NCI-H748 treated with DMSO at 0.1 percent for 48 hours (cell line): ENCODE measurements at places on chromosomes 4 and X.
A peak's percentile ranks its signal among the peaks of the same experiment; 100 is the strongest.

- no peak for DNase-seq
These were observed 2370.4 kb upstream of the TENM3 start for GRCh38 chr4:179872755-179873154.

- DNase-seq, result no peak
These were observed 655 bp downstream of the HELT start for GRCh38 chr4:185018834-185019455.

- DNase-seq, result no peak
These were observed 369.5 kb downstream of the GBA3 start for GRCh38 chr4:23062188-23062587.

- DNase-seq, result no peak
These were observed 32.0 kb downstream of the DYNLT3 start for GRCh38 chrX:37815366-37815765.

GRCh38 chr4:155908187-155909139, 5.0 kb downstream of the TDO2 start:
- no peak for DNase-seq

DNA sequence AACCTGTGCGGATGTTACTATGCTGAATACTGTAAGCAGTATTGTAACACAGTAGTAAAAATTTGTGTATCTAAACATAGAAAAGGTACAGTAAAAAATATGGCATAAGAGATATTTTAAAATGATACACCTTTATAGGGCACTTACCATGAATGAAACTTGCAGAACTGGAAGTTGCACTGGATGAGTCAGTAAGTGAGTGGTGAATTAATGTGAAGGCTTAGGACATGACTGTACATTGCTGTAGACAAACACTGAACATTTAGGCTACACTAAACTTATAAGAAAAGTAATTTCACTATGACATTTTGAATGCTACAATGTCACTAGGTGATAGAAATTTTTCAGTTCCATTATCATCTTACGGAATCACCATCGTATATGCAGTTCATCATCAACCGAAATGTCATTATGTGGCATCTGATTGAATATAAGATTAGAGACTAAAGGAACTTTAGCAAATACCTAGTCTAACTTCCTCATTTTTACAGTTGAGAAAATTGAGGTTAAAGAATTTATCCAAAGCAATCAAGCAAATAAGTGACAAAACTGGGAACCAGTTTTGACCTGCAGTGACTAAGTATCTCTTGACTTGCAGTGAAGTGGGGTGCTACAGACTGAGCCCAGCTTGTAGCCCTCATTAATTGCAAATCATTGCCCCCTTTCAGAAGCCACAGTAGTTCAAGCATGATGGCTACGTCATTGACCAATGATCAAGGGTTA, 55.3 kb downstream of the EGF start:
- DNase-seq, result no peak

GRCh38 chr4:11623726-11624037, 195.0 kb upstream of the HS3ST1 start:
- DNase-seq, result peak; percentile 9

GRCh38 chr4:102143433-102143832, 201.8 kb downstream of the SLC39A8 start:
- DNase-seq, result no peak

DNA sequence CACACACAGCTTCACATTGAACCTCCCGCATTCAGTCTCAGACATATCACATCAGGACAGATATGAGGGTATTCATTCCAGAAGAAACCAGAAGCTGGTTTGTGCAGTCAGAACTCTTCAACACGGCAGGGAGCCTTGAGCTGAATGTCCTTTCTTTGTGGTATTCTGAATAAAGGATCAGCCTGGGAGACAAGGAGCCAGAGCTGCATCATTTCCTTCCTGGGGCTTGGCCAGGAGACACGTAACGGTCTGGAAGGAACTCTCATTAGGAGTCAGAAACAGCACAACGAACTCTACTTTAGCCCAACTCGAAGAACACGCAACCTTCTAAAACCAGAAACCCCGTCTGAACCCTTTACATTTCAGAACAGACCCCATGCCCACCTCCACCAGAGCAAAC, 46.4 kb downstream of the KDR start:
- DNase-seq, result no peak

DNA sequence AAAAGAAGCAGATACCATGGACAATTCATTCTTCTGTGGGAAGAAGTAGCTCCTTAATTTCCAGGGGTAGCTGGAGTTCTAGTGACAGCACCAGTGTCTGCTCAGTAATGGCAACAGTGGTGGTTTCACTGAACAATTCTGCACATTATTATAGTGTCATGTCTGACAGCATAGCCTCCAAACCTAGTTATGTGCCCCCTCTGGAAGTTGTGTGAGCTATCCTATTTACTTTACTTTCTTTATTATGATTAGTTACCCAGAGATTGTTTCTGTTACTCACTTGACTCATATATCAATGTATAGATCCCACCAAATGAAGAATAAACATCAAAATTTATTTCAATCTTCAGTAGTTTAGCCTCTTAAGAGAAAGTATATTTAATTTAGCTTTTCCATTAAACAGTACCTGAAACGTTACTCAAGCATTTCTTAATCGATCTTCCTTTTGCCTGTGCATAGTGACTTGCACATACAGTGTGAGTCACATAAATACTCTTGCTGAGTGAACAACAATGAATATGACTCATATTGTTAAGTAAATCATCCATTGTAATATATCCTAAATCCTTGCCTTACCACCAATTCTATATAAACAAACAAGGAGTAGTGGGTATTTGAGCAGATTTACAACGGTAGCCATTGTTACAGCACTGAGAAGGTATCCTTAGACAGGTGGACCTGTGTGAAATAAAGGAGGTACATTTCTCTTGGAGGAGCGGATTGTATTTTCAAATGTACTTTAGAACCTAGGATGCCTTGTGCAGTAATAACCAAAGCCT, 534.7 kb downstream of the ANKRD50 start:
- DNase-seq, result no peak

DNA sequence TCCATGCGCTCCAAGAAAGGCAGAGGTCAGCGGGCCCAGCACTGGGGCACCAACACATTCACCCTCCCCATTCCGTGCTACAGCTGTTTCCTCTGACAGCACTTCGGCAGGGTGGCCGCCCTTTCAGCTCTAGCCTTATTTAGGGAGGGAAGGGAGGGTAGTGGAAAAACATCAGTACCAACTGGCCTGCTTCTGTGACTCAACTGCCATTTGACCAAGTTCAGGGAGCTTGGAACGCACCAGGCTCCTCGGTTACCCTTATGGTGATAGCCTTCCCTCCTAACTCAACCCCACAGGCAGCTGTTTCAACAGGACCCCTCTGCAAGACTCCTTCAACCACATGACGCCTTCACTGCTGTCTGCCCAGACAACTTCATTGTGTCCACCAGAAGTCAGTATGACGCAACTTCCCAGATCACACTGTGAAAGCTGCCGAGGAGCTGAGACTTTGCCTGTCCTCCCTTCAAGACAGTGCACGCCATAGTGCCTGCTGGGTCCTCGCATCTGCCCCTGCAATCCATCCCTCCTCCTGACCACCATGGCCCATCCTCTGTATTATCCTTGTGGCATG, 132.2 kb downstream of the AFAP1 start:
- no peak for DNase-seq

- DNase-seq, result no peak
These were observed 360.9 kb downstream of the PPP3CA start for GRCh38 chr4:100986360-100986868.

- no peak for DNase-seq
These were observed 44.5 kb upstream of the PGRMC2 start for GRCh38 chr4:128332081-128332480.

- no peak for DNase-seq
These were observed 91.7 kb downstream of the PPP1R2C start for GRCh38 chrX:42686296-42686695.

DNA sequence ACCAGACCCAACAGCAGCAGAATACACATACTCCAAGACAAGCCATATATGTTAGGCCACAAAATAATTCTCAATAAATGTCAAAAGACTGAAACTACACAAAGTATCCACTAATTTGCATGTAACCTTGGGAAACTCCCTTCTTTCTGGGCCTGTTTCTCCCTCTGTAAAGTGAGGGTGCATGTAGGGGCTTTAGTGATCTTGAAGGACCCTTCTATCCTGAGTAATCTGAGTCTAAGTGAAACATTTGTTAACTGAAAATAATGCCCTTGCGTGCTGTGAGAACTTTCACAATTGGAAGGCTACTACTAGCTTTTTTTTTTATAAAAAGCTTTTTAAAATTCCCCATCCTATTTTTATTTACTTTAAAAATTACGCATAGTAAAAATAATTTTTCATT, 125.2 kb downstream of the NEXMIF start:
- DNase-seq, result no peak

DNA sequence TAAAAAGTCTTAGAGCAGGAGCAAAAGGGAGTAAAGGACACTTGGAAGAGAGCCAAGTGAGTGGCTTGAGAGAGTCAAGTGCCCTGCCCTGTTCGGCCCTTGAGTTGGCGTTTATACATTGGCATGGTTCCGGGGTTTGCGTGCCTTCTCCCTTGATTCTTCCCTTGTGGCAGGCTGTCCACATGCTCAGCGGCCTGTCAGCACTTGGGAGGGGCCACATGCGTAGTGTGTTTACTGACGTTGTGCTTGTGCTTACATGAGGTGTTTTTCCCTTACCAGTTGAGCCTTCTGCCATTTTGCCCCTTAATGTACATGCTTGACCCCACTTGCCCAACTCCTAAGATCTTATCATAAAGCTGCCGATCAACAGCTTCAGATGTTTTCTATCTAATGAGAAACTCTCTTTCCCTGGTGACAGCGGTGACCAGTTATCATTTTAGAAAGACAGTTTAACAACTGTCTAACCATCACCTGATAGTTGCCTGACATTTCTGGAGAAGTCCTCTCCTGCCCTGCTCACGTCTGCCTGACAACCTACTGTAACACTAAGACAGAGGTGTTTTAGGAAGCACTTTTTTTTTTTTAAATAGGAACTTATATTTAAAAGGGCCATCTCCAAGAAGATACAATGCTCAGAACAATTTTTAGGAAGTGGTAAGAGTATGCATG, 49.5 kb upstream of the GC start:
- no peak for DNase-seq

DNA sequence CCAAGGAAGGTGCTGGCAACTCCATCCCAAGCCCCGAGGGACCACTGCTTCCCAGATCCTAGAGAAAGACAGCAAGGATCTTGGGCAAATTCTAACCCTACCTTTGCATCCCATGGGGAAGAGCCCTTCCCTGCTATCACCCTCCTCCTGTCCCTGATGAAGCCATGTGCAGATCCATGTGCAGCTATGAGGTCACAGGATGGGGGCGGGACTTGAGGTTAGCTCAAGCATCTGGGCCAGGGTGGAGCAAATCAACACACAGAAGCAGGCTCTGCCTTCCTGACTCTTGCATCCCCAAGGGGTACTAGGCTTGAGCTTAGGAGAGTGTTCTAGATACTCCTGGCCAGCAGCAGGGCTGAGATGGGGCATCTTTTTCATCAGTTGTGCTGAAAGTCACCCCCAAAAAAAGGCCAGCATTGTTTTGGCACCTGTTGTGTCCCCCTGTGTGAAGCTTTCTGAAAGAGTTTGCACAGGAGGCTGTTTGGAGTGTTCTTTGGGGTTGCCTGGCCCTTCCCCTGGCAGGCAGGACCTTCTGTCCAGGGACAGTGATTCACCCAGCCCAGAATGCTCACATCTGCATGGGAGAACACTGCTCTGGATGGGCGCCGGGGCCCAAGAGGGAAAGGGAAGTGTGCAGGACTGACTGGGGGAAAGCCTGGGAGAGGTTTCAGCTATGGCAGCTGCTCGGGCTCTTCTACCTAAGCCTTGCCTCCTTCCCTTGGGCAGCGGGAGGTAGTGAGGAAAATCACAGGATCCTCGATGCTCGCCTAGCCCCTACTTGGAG, 50.8 kb downstream of the PRPS1 start:
- no peak for DNase-seq
